NCI-H2081 (cell line): ENCODE measurements at places on chromosomes 6 and 20.

- DNase-seq, result no peak
Measured at GRCh38 chr20:41358230-41358629, 8.4 kb downstream of the EMILIN3 start.

- peak; percentile 11 for DNase-seq
Measured at GRCh38 chr6:97136626-97137358, 146.2 kb downstream of the MMS22L start.

DNA sequence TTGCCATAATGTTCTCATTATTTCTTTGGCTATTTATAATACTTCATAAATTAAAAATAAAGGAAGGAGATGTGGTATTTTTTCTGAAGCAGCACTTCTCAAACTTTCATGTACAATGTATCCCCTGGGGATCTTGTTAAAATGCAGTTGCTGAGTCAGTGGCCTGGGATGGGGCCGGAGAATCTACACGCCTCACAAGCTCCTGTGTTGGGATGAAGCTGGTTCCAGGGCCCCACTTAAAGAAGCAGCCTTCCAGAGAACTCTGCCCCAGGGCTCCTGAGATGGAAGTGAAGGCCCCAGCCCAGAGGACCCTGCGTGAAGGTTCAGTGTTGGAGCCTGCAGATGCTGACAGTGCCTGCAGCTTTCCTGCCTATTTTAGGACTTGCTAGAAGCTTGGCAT is 40.1 kb upstream of the SLC23A2 start:
- no peak for DNase-seq

DNA sequence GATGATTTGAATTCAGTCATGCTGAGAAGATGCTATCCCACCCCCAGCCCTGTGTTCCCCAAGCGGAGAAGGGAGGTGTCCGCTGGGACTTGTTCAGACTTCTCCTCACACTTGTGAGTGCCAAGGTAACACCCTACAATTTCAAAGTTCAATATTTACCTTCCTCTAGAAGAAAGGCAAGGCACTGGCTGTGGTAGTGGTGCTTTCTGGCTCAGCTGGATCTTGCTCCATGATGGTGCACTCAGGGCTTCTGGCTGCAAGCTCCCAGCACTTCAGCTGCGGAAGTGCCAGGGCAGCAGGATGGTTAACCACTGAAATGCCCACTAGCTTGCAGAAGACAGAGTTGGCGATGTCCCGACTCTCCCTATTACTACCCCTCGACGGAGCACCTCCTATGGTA is 135.4 kb downstream of the MTFR2 start:
- DNase-seq, result peak; percentile 84

DNA sequence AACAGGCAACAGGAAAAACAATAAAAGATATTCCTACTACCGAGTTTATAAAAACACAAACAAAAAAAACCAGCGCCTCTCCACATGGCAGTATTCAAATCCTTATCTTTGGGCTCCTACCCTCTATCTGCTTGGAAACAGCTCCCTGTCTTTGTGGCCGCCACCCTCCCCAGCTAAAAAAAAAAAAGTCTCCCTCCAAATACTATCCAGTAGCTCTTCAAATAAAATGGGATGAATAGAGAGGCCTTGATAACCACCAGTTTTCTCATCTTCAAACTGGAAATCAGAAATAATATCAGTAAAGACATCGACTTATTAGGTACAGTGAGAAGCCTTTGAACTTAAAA is 96.2 kb downstream of the PSMG4 start:
- DNase-seq, result no peak

GRCh38 chr6:166172546-166172945 is 4.9 kb upstream of the TBXT start:
- no peak for DNase-seq

GRCh38 chr20:24495266-24495665 is 25.8 kb downstream of the SYNDIG1 start:
- no peak for DNase-seq
